Spleen (tissue), 13 donors: ENCODE measurements at places on chromosomes 11 and 22. TPM values are rescaled to one million over a fixed set of nuclear protein-coding genes. Genes with fewer than 3 reads are reported as not detected.

RTL10 gene
- total RNA-seq: 18.8 TPM

OTUB1 gene
- 58.8 TPM for total RNA-seq

- no peaks in the 10 kb centered on the region for H3K36me3 ChIP-seq
- DNase-seq: no peak
- H3K4me3 ChIP-seq: no peak overlapping the region
- H3K4me1 ChIP-seq: peaks cover 7% of the 10 kb centered on the region
- H3K27ac ChIP-seq: no peak overlapping the region
Measured at GRCh38 chr22:48101704-48102103, 1339.3 kb downstream of the TBC1D22A start.

GRCh38 chr11:16749666-16750065 lies 11.2 kb downstream of the C11orf58 start:
- H3K4me1 ChIP-seq: peaks cover 12% of the 10 kb centered on the region
- peaks cover 82% of the 10 kb centered on the region for H3K36me3 ChIP-seq
- no peak for DNase-seq
- H3K27me3 ChIP-seq: no peaks in the 10 kb centered on the region
- no peak overlapping the region for H3K27ac ChIP-seq
- H3K4me3 ChIP-seq: no peak overlapping the region

- H3K4me1 ChIP-seq: peaks cover 5% of the 10 kb centered on the region
- peak; percentile 14 for DNase-seq
- H3K27me3 ChIP-seq: no peaks in the 10 kb centered on the region
- H3K27ac ChIP-seq: peak overlapping the region; percentile 31
- H3K4me3 ChIP-seq: no peak overlapping the region
Measured at GRCh38 chr11:119912229-119912628, 183.2 kb upstream of the NECTIN1 start.
